SW480 (cell line): ENCODE measurements at places on chromosomes 13 and 19.

DNA sequence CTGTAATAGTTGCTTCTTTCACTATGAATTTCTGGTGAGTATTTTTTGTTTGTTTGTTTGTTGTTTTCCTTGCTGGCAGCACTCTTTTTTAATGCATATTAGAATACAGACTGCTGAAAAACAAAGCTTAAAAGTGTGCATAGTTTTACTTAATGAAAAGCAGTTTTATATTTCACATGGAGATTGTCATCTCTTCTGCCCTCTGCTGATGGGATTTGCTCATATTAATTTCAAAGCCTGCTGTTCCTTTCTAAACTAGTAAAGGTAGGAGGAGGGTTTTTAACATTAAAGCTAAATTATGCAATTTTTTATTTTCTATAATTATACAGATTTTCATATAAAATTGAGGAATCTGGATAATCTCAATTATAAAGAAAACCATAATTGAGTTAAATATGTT is 692.6 kb upstream of the SLITRK1 start:
- no peak for DNase-seq

- DNase-seq, result no peak
Observed at GRCh38 chr19:30717381-30717780, 345.2 kb downstream of the ZNF536 start.

- DNase-seq, result no peak
Observed at GRCh38 chr13:103895835-103896531, 829.8 kb upstream of the SLC10A2 start.

DNA sequence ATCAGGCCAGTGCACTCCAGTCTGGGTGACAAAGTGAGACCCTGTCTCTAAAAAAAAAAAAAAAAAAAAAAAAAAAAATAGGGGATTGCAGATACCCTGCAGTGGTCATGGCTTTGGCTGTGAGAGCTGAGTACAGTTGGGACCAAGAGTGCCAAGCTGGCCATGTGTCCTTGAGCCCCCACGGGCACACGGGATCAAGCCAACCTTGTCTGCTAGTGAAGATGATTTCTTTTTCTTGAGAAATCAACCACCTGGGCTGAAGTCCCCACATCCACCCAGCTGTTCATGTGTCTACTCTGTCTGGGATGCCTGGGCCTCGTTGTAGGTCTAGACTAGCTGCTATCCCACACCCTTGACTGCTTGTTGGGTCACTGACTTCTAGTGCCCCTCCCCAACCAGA is 34.0 kb downstream of the CERS4 start:
- no peak for DNase-seq

- DNase-seq, result no peak
Observed at GRCh38 chr19:19460761-19461265, 54.5 kb downstream of the TSSK6 start.

DNA sequence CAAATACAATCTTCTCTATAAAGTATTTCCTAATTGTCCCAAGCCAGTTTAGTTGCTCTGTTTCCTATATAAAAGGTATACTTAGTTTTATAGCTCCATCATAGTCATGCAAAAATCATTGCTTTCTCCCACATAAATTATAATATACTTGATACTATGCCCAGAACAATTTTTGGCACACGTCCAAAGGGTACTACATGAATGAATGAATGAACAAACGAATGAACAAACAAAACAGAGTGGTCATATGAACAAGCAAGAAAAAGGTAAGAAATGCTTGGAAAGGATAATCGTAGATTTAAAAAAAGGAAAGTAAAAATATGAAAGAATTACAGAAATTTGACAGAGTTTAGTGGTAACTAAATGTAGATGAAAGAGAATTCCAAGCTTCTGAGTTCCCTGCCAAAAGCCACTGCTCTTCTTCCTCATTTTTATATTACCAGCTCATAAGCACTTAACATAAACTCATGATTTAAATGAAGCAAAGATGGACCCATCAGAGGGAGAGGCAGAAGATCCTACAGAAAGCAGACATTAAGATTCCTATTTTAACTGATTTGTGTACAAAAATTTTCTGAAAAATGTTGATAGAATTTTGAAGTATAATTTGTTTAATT is 123.2 kb downstream of the ENOX1 start:
- DNase-seq, result no peak

GRCh38 chr19:3133793-3134116 is 2.1 kb upstream of the GNA15 start:
- no peak for DNase-seq

GRCh38 chr13:34857558-34858325 is 84.3 kb upstream of the NBEA start:
- DNase-seq, result peak; percentile 18

GRCh38 chr13:36298535-36299068 is 988 bp upstream of the CCDC169 start:
- DNase-seq, result no peak

DNA sequence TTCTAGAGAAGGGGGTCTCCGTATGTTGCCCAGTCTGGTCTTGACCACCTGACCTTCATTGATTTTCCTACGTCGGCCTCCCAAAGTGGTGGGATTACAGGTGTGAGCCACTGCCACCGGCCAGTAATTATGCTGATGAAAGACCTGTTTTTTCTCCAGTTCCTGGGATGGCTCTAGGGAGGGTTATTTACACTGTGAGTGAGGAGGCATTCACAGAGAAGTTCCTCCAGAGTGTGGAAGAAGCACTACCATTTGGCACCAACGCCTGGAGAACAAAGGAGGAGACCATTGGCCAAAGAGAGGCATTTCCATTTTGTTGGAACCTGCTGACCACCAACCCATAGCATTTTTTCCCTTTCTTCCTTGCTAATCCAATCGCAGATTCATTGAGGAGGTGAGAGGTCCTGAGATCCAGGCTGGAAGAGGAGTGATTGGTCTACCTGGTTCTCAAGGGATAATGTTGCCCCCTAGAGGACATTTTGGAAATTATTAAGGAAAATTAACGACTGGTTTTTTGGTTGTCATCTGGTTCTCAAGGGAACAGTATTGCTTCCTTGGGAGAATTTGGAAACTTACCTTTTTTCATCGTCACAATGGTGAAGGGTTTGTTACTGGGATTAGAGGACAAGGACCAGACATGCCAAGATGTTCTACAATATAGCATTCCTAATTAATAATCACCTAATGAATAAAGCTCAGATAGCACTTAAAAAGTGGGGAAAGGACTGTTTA is 5.5 kb upstream of the SAE1 start:
- peak; percentile 86 for DNase-seq

- no peak for DNase-seq
Observed at GRCh38 chr19:29704562-29705558, 10.2 kb downstream of the C19orf12 start.

GRCh38 chr13:40251343-40252032 is 415.0 kb downstream of the FOXO1 start:
- DNase-seq, result no peak

- no peak for DNase-seq
Observed at GRCh38 chr13:73536865-73537264, 478.1 kb downstream of the KLF5 start.

- DNase-seq, result no peak
Observed at GRCh38 chr19:46999878-47000277, 19.8 kb upstream of the NPAS1 start.

GRCh38 chr19:49906879-49907564 is 10.3 kb upstream of the IL4I1 start:
- DNase-seq, result no peak

- DNase-seq, result no peak
Observed at GRCh38 chr13:86438034-86438433, 638.8 kb upstream of the SLITRK6 start.

- no peak for DNase-seq
Observed at GRCh38 chr13:34003656-34004055, 185.7 kb downstream of the RFC3 start.

DNA sequence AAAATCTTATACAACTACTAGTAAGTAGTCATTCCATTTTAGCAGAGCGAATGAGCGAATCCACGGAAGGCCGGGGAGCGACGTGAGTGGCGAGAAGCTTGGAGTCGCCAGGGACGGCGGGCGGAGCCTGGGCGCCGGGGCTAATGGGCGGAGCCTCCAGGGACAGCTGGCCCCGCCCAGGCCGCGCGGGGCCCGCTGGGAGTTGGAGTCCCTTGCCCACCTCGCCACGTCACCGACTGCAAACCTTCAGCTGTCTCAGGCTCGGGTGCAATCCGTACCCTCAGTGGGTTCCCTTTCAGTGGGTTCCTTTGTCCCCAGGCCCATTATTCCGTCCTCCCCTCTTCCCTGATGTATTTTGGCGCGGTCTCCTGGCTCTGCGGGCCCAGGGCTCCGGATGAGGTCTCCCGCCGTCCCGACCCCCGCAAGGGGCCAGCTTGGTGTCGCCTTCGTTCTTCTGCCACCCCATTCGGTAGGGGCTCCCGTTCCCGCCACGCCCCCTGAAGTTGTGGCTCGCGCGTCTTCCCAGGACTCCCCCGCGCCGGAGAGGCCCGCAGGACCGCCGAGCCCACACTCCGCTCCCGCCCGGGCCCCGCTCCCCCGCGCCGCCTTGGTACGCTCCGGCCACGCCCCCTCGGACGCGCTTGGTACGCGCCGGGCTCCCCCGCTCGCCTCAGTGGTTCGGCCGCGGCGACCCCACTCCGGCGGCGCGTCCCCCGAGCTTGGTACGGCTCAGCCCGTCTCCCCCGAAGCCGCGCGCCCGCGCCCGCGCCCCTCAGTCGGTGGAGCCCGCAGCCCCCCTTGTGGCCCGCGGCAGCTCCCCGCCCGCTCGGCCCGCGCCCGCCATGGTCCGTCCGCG is at the start of gene PTOV1:
PTOV1 (plus strand) TSS at position 673 of the 856 bp plus-strand sequence.
- DNase-seq, result peak; percentile 95

DNA sequence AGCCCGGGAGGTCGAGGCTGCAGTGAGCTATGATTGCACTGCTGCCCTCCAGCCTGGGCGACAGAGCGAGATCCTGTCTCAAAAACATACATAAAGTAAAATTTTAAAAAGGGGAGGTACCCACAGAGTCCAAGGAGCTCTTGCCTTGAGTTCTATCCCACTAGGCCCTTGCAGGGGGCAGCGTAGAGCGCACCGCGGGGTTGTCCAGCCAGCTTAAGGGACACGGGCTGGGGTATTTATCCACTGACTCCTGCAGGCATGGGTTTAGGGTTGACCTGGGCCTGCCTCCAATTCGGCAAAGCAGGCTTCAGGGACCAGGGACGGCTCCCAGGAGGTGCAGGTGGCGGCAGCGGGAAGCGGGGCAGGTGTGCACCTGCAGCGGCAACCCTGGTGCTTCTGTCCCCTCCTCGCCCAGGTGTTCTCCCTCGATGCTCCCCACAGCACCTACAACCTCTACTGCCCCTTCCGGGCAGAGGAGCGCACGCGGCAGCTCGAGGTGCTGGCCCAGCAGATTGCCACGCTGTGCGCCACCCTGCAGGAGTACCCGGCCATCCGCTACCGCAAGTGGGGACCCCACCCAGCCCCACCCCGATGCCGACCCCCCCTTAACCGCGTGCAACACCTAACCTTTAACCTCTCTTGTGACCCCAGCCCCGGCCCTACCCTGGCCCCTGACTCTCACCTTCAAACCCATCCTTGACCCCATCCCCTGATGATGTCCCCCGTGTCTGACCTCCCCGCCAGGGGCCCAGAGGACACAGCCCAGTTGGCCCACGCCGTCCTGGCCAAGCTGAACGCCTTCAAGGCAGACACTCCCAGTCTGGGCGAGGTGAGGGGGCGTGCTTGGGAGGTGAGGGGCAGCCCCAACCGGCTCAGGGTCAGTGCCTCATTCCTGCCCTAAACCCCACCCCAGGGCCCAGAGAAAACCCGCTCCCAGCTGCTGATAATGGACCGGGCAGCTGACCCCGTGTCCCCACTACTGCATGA is 4.7 kb downstream of the STXBP2 start:
- DNase-seq, result no peak
